ENCODE measurements at places on chromosomes 16 and 17.
A peak's percentile ranks its signal among the peaks of the same experiment; 100 is the strongest.

GRCh38 chr17:2063261-2064146 is 8.6 kb downstream of the HIC1 start:
- DNase-seq = no peak

DNA sequence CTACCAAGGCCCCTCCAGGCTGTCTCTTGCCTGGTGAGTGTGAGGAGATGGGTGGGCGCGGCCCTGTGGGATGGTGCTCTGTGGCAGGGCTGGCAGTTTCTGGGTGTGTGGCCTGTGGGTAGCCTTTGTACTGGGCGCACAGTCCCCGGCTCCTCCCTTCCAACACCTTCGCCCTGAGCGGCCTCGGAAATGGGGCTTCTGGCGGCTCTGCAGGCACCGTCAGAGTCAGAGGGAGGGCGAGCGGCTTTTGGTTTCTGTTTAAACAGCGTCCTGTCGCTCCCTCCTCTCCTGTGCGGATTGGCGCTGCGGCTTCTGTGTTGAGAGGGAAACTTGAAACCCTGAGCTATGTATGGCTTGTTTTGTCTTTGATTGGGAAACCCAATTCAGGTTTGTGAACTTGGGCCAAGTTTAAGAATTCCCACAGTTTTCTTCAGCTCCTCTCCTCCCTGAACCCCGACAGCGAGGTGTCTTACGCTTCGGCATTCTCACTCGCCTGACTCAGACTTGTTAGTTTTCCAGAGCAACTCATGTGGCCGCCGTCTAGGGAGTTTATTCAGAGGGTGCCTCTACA is 8.3 kb upstream of the ZNF750 start:
- no peak for DNase-seq

GRCh38 chr16:49278567-49278827 is 3.1 kb downstream of the CBLN1 start:
- no peak for DNase-seq

GRCh38 chr16:30914830-30915229 is 8.5 kb upstream of the FBXL19 start:
- no peak for DNase-seq

DNA sequence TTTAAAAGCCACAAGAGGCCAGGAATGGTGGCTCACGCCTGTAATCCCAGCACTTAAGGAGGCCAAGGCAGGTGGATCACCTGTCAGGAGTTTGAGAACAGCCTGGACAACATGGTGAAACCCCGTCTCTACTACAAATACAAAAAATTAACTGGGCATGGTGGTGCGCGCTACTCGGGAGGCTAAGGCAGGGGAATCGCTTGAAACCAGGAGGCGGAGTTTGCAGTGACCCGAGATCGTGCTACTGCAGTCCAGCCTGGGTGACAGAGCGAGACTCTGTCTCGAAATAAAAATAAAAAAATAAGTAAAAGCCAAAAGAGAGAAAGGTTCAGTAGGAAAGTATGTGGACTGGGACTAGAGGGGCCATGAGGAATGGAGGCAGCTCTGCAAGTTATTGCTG is 13.1 kb upstream of the ITGAL start:
- DNase-seq = no peak

GRCh38 chr16:70157477-70158260 is 15.9 kb upstream of the CLEC18C start:
- DNase-seq = peak; percentile 13

GRCh38 chr16:50419116-50419515 is 50.3 kb upstream of the BRD7 start:
- DNase-seq = no peak

DNA sequence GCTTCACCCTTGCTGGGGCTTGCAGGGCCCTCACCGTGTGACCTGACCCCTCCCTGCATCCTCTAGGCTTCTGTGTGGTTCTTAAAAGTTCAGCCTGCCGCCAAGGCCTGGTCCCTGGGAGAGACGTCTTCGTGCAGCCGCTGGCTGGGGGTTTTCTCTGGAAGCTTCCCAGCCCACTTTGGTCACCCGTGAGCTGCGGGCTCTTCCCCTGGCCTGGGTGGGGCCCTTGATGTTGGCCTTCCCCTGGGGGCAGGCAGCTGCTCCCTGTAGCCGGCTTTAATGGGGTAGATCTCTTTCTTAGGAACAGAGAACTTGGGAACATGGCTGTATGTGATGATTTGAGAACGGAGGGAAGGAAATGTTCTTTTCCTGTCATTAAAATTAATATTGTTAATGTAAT is 32.7 kb downstream of the ZNF750 start:
- DNase-seq = no peak

DNA sequence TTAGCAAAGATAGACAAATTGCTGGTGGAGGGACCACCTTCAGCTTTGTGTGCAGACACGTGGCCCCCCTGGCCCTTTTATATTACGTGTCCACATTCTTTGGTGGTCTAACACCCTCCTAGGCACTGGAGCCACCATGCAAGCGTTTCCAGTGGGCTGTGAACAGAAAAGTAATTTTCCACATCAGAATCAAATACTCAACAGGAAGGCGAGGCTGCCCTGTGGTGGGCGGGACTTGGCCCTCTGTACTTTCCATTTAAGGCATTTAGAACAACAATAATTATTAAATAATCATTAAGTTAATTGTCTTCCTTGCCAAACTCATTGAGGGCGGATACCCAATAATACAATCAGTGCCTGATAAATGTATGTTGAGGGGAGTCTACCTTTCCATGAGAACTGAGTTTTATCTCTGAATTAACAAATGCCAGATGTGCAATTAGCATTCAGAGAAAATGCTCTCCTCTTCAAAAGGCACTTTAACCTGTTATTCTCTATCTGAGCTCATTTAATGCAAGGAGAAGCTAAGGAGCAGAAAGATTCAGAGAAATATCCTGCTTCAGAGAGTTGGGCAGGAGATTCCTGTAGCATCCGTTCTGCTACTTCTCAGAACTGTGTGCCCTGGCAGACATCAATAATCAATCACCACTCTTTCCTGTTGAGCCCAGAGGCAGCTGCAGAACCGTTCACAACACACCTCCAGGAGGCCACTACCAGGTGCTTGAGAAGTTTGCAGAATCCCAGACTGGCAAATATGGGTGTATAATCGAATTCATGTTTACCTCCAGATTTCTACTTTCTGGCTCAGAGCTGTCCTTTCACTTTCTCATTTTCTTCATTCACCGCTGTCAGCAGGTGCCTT is 109.4 kb downstream of the CMIP start:
- no peak for DNase-seq

- DNase-seq = peak; percentile 98
Observed at GRCh38 chr16:81444448-81445121, at the start of gene CMIP. Gene CMIP, plus strand, starts transcription at chr16:81444808.

DNA sequence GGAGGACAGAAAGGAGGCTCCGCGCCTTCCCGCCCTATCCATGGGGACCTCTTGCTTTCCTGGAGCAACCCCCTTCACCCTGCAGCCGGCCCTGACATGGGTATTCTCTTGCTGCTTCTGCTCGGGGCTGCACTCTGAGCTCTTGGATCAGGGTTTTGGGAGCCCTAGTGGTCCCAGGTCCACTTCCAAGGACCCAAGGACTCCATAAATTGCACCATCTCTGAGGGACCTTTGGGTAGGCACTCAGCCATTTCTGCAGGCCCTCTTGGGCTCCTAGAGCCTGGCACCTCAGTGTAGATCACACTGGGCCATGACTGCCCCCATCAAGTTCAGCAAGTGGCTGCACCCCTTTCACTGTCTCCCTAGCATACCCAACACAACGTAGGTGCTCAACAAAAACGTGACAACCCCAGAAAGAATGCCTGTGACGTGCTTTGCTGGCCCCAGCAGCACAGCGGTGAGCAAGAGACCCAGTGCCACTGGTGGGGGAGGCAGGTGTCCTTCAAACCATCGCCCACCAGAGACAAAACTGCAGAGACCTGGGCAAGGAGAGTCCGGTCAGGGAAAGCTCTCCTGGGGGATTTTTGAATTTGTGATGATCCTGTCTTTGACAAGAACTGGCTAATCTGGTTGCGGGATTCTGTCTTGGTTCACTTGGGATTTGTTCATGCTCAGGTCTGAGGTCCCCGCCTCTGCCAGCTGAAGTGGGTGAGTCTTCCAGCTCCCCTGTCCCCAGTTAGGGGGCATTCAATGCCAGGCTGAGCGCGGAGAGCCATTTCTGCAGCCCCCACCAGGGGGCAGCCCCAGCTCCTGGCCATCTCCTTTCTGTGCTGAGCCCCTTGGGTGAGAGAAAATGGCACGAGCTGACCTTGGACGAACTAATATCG is 2.5 kb upstream of the RAB11FIP4 start:
- DNase-seq = peak; percentile 70

GRCh38 chr16:720447-720989 is 428 bp upstream of the ANTKMT start:
- DNase-seq = peak; percentile 63

DNA sequence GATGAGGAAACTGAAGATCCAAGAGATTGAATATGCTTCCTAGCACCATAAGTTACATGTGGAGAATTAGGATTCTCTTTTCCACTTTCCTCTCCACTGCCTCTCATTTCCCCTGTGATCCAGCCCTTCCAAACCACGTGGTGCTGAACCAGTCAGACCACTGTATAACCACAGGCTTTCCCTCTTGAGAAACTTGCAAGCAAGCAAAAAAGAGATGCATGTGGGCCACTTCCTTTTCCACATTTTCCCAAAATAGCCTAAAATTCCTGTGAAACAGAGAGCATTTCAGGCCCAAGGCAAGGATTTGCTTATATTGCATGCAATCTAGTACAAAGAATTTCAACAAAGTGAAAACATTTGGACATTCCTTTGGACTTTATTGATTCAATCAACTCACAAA is 59.3 kb upstream of the KSR1 start:
- no peak for DNase-seq

GRCh38 chr16:2977440-2977839 is 2.8 kb downstream of the PKMYT1 start:
- no peak for DNase-seq

Data from K562 (cell line).